ENCODE measurements at places on chromosomes 7 and 10.

DNA sequence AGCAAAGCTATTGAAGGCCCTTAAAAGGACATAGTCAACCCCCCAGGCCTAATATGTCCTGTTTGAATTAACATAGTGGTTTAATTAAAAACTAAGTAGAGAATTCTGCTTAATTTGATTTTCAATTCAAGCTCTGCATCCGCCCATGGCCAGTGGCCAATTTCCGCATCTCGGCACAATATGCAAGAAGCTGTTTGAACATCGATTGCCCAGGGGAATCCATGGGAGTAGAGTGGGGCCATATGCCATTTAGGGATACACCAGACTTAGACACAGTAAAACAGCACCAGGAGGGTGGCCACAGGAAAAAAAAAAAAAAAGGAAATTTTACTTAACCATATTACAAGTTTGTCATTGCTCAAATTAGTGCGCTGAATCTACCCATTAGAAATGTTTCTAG is 100.4 kb downstream of the LMBR1 start:
- DNase-seq, result no peak

DNA sequence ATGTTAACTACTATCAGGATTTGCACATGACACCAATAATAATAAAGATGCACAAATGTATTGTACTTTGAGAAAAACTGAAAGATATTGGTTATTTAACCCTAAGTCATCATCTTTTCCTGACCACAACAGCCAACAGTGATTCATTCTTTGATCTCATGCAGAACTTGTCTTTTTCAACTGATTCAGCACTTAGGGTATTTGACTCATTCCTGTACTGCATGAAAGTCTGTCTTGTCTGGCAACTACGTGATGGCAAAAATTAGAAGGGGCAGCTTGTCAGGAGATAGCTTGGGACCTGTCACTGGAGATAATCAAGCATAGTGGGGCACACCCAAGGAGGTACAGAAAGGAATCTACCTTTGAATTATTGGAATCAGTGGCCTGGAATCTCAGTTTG is 77.8 kb upstream of the LRRC17 start:
- no peak for DNase-seq

DNA sequence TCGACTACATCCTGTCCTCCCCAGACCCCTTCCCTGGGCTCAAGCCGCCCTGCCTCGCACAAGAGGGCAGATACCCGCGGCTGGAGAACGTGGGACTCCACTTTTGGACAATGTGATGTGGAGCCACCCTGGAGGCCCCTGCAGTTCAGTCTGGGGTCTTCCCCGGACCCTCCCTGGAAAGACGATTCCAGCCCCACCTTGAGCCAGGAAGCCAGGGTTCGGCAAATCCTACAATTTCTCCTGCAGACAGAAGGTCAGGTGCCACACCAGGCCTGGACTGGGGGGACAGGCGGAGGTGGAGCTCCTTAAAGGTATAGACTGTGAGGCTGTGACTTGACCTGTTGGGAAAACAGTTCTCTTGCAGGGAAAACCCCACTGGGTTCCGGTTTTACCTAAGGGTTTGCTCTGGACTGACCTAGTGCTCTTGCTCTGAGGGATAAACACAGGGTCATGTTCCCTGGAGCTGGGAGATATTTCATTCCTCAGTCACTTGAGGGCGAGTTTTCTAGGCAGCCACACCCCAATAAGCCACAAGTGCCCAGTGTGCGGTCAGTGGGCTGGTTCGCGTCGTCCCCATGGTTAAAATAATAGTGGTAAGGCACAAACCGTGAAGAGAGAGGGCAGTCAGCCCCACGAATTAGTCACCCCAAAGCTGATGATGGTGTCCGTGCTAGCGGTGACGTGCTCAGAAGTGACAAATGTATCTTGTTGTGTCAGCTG is 1.6 kb downstream of the FOXL3 start:
- no peak for DNase-seq

- DNase-seq, result no peak
These were observed 5.9 kb downstream of the ZNF33A start for GRCh38 chr10:38016354-38016753.

GRCh38 chr7:102077081-102077480 is 209.6 kb upstream of the SH2B2 start:
- no peak for DNase-seq

DNA sequence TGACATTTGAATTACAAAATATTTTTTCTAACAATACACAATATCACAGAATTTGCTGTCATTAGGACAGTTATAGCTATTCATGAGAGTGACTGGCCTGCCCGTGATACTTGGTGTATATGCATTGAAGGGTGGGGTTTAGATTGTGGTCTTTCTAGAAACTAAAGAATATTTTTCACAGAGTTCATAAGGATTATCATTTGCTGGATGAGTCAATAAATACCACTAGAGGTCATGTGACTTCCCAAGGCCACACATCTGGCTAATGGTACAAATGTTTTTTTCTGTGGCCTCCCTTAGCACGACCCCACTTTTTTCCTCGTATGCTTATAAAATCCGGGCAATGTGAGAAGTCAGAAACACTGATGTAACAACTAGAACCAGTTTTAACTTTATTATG is 5.2 kb downstream of the OPTN start:
- no peak for DNase-seq

All from MG63 (cell line).